GM10248 (cell line): ENCODE measurements at places on chromosomes 7 and 10.

GRCh38 chr10:70093335-70093944, 39.2 kb downstream of the AIFM2 start:
- no peak for DNase-seq

DNA sequence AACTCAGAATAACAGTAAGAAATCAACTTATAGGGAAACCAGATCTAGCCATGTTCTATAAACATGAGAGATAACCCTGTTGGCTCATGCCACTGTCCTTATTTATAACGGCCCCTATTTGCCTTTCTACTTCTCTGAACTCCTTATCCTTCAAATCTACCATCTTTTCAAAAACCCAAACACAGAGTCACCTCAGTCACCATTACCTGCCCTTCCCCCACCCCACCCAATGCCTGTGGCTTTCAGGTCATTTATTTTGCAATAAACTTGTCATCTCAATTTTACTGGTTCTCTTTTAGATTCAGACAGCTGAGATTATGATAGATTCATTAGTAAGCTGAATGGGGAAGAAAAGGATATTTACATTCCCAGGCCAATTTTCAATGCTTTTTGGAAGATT, 53.6 kb downstream of the KMT2C start:
- DNase-seq = no peak

GRCh38 chr10:42959833-42960232, 117.0 kb upstream of the RET start:
- no peak for DNase-seq

- DNase-seq = peak; percentile 32
Measured at GRCh38 chr7:69208848-69209247, 389.4 kb upstream of the AUTS2 start.

DNA sequence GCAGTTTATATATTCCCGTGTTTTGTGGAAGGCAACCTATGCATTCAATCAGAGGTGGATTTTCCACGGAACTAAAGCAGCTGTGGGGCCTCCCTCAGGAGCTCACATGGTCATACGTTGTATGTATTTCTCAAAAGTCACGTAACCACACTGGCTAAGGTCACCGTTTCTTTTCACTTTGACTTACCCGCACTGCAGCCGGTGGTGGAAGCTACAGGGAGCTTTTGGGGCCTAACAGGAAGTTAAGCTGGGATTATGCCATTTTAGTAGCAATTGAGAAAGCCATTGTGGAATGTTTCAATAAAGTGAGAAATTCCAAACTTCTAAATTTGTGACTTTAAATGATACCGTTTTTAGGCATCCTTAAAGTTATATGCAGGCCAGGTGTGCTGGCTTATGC, 111.2 kb upstream of the KLF6 start:
- no peak for DNase-seq

- no peak for DNase-seq
Measured at GRCh38 chr10:126502441-126502840, 114.2 kb upstream of the ADAM12 start.

DNA sequence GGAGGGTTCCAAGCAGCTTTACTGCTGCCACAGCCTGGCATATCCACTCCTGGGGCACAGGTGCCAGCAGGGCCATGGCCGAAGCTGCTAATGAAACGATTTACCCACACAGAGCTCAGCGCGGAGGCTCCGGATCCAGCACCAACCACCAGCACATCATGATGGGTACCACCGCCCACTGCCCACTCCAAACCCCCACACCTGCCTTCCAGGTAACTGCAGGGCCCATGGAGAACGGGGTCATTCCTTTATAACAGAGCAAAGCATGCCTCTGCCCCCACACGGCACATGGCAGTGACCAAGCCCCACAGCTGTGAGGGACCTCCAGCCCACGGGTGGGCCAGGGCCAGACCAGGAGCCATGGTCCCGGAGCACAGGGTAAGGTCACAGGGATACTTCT, 53.2 kb downstream of the EBF3 start:
- DNase-seq = no peak

- no peak for DNase-seq
Measured at GRCh38 chr10:102628451-102628911, 15.8 kb upstream of the TRIM8 start.

GRCh38 chr7:135235841-135236240, 2.2 kb downstream of the STRA8 start:
- DNase-seq = no peak

DNA sequence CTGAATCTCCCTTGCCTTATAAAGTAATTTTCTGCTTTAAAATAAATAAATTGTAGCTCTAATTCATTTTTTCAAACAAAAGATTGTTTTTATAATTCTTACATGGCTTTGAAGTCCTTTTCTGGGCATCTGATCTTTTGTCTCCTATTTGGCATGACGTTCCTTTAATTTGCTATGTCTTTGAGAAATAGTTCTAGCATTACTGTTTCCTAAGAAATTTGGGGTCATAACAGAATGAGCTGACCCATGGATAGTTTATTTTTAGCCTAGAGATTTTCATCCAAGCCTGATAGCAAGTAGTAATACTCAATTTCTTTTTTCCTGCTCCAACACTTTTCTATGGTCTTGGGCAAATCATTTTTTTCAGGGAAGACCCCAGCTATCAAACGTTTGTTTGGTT, 31.4 kb downstream of the CCDC71L start:
- DNase-seq = no peak

GRCh38 chr10:26323219-26323618, 106.6 kb downstream of the GAD2 start:
- no peak for DNase-seq

GRCh38 chr7:147197006-147197405, 1080.4 kb downstream of the CNTNAP2 start:
- no peak for DNase-seq

DNA sequence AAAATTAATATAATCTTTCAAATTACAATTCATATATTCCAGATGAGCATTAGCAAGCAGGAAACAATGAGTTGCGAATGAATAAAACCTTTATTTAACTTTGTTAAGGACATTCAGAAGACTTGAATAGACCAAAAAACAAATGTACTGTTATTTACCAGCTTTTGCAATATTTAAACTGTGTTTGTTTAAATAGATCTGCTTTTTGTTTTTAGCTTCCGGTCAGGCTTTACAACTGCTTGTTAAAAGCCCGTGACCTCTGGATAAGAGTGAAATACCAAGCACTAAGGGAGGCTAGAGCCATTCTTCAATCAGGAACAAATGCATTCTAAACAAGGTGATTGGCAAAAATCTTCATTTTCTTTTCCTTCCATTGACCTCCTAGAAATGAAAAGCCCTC, 184.9 kb upstream of the GNAI1 start:
- DNase-seq = no peak

DNA sequence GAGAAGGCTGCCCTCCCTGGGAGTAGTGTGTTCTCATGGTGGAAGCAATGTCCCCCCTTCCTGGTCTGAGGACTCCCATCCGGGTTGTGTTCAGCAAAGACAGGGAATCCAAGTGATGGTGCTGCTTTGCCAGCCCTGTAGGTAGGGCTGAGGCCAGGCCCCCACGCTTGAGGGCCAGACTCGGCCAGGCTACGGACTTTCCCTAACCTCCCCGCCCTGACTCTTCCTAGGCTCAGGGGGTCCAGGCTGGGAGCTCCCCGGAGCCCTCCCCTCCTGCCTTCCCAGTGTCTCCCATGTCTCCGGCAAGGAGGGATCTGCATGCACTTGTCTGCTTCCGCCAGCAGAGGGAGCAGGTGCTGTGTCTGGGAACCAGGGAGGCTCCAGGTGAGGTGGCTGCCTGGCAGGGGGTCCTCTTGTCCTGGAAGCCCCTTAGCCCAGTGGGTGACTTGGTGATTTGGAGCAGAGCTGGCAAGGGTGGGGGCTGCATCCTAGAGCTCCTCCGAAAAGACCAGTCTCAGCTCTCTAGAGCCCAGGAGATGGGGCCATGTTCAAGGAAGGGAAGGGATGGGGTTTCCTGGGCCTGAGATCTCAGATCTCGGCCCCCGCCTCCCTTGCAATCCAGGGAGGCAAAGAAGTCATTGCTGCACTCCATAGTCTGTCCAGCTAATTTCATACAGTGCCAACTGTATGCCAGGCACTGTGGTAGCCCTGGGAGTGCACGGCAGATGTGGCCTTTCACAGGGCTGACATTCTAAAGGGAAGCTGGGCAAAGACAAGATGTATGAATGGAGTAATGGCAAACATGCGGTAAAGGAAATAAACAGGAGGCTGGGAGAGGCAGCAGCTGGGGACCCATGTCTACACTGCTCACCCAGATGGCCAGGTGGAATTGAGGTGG, 20.3 kb upstream of the SFRP5 start:
- DNase-seq = peak; percentile 82

DNA sequence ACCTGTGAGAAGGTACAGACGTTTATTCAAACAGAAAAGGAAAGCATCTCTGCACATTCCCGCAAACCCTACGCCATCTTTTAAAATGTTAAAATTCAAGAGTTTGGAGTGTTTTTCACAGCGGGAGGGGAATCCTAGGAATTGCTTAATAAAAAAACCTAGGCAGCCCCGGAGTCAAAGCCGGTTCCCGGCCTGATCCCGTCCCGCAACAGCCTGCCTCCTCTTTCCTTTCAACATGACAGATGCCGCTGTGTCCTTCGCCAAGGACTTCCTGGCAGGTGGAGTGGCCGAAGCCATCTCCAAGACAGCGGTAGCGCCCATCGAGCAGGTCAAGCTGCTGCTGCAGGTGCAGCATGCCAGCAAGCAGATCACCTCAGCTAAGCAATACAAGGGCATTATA, 123.0 kb upstream of the VSTM2A start:
- DNase-seq = no peak

GRCh38 chr7:132738254-132738653, 162.0 kb upstream of the PLXNA4 start:
- no peak for DNase-seq

- no peak for DNase-seq
Measured at GRCh38 chr10:59304521-59305097, 57.7 kb downstream of the FAM13C start.

- no peak for DNase-seq
Measured at GRCh38 chr7:28343462-28343861, 68.9 kb upstream of the CREB5 start.

DNA sequence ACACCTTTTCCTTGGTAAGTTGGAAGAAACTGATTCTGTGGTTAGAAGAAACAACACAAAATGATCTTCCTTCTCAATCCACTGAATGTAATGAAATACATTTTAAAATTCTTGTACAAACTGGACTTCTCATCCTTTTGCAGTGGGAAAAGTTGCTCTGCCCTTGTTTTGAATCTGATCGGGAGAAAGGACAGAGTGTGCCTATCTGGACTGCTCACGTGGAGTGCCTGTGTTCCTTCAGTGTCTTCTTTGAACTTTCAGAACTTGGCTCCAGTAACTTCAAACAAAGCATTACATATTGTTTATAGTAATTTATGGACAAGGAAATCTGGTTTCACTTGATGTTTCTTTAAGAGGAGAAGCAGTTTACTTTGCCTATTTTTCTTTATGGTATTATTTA, 17.1 kb downstream of the SLC26A3 start:
- DNase-seq = no peak

- no peak for DNase-seq
Measured at GRCh38 chr7:44076101-44076895, 6.0 kb downstream of the POLM start.
